AG10803 (cell line): ENCODE measurements at places on chromosomes 12 and 14.

DNA sequence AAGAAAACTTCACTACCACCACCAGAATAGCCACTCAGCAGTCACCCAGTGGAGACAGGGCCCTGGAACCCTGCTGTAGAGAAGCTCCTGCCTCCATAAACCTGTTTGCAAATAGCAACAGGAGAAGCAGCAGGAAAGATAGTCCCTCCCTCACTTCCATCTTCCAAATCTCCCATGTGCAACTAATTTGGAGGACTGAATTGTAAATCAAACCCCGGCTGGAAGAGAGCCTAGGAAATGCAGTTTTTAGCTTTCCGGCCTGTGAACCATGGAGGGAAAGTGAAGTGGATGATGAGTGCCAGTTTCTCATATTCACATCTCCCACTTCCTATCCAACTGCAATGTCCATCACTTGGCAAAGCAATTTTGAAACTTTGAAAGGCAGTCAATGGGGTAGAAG lies 167.2 kb upstream of the FRMD6 start:
- peak; percentile 79 for DNase-seq

DNA sequence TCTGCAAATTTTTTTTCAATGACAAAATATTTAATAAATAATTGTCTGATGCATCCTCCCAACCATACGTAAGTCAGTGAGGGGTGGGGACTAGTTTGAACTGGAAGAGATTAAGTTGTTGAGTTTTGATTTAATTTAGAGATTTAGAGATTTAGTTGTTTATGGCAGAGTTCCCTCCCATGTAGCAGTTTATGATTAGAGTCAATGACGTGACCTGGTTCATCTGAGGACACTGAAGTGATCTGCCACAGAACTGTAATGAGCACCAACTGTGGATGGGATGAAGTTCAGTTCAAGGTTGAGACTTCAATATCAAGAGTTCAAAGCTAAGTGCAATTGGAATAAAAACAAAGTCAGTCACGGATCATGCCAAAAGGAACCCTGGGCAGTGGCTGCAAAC lies 609.3 kb downstream of the NOVA1 start:
- DNase-seq, result no peak

GRCh38 chr12:77488041-77488620 lies 342.6 kb upstream of the NAV3 start:
- peak; percentile 91 for DNase-seq

DNA sequence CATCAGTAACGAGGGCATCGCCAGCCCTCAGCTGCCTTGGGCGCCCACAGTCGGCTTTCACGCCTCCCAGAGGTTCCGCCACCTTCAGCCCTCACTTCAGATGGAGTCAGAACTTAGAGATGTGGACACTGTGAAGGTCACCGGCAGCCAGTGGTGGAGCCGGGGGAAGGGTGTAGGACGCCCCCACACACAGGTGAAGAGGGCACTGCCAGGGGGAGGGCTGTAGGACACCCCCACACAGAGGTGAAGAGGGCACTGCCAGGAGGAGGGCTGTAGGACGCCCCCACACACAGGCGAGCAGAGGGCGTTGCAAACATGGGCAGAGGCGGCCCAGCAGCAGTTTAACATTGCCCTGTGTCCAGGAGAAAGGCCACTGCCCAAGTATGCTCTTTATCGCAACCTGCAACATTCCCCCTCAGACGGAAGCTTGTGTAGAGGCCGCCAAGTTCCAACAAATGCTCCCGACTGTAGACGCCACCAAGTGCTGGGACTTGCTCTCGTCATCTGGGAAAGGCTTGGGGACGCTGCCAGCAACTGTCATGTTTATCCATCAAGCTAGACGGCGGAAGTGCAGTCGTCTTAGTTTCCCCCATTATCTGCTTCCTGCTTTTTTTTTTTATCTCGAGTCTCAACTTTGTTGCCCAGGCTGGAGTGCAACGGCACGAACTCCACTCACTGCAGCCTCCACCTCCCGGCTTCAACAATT lies 4.9 kb upstream of the ANKLE2 start:
- peak; percentile 11 for DNase-seq

DNA sequence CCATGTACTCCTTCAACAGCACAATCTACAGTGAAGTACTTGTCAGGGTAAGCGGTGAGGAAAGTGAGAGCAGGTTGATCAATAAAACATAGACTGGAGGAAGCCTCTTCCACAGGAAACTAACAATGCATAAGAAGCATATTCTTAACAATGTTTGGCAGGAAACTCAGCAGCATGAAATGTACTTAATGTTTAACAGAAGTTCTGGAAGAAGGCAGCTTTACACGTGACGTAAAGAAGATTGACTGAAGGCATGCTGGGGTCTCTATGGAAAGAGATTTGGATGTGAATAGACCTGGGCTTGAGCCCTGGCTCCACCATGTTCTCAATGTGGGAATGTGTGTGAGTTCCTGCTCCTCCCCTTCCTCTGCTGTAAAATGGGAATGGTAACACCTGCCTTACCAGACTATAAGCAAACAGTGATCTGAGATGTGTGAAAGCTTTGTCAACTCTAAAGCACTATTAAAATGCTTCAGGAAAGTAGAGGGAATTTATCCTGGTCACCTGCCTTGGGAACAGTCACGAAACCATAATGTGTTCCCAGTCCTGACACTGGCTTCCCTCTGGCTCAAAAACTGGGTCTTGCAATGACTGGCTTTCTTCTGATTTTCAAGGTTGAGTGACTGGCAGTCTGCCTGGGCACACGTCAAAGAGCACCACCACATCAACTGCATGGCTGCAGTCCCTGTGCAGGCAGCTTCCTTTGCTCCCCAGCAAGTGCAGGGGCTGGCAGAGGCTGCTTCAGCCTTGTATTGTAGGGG lies 384.6 kb downstream of the APAF1 start:
- DNase-seq, result no peak

DNA sequence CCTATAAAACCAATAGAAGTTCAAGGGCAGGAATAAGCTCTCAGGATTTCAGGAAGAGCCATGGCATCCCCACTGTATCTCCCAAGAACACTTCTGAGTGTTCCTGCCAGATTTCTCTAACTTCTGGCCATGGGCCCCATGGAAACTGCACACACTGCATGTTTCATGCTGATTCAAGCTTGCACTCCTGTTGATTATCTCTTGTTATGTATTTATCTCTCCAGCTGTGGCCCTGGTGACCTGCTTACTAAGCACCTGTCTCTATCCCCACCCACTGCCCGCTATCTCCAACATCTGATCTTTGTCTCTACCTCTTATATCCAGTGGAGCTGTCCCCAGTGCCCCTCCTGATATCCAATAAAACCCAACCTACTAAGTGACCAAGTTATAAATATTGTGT lies 285.3 kb downstream of the PDZRN4 start:
- no peak for DNase-seq

DNA sequence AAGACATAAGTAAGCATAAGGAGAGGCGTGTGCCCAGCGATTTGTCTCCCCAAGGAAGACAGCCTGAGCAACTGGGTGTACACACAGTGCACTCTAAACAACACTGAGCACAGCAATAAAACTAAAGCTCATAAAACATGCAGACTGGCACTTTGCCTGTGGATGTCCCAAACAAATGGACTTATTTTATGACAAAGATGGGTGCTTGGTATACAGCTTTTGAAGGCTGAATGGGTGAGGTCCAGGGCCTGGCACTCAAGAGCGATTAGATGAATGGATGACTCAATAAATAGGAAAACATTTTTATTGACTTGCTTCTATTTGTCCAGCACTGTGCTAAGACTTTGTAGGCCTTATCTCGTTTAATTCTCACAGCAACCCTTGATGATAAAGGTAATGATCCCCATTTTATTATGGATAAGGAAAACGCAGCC lies 28.5 kb downstream of the LGMN start:
- peak; percentile 37 for DNase-seq

- DNase-seq, result no peak
Observed at GRCh38 chr12:110028323-110028722, 20.0 kb downstream of the C12orf76 start.
